ENCODE measurements at places on chromosomes 12 and 14. TPM values are rescaled to one million over a fixed set of nuclear protein-coding genes. Genes with fewer than 3 reads are reported as not detected.
A peak's percentile ranks its signal among the peaks of the same experiment; 100 is the strongest.

The ACRBP gene
- total RNA-seq: 0.97 TPM

The KRT3 gene
- total RNA-seq: not detected

The PROX2 gene
- not detected for total RNA-seq

The RDH11 gene
- 36.9 TPM for total RNA-seq

The CGRRF1 gene
- 28.2 TPM for total RNA-seq

DNA sequence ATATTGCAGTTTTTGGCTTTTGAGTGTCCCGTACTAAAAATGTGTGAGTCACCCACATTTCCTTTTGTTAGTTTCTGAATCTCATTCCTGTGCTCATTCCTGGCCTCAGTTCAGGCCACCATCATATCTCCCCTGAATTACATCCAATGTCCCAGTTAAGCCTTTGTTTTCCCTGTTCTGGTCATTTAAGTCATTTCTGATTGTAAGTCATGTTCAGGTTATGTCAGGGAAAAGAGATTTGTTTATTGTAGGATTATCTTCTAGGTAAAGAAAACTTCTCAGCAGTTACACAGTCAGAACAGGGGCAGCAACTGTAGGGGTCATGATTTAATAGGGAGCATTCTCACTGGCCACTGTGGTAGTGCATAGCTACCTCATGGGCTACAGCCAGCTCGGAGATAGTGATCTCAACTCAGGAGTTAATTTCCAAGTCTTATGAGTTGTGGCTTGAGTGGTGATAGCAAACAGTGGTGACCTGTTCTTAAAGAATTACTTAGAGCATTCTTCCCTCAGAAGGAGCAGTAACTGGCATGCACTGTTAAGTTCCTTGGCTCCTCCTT lies 6.7 kb downstream of the DDX47 start:
- H3K4me1 ChIP-seq: peaks cover 27% of the 10 kb centered on the region
- H3K36me3 ChIP-seq: peaks cover 44% of the 10 kb centered on the region
- no peak overlapping the region for H3K4me3 ChIP-seq
- no peak for DNase-seq
- peak overlapping the region; percentile 68 for H3K27ac ChIP-seq

DNA sequence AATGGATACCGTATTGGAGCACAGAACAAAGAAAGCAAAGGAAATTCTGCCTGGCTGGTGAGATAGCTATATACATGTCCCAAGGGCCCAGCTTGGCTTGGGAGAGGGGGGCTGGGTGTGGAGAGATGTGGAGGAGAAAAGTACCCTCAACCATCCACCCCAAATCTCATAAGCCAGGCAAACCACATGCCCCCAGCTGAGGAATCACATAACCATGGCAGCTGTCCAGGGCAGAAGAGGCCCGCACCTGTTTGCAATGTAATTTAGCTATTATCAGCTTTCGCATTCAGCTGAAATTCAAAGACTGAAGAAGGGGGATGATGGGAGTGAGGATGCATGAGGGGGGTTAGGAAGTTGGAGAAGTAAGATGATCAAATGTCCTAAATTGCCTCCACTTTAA lies 196.1 kb downstream of the TBX5 start:
- H3K4me3 ChIP-seq: no peak overlapping the region
- H3K36me3 ChIP-seq: no peaks in the 10 kb centered on the region
- no peak overlapping the region for H3K27ac ChIP-seq
- H3K27me3 ChIP-seq: no peaks in the 10 kb centered on the region

DNA sequence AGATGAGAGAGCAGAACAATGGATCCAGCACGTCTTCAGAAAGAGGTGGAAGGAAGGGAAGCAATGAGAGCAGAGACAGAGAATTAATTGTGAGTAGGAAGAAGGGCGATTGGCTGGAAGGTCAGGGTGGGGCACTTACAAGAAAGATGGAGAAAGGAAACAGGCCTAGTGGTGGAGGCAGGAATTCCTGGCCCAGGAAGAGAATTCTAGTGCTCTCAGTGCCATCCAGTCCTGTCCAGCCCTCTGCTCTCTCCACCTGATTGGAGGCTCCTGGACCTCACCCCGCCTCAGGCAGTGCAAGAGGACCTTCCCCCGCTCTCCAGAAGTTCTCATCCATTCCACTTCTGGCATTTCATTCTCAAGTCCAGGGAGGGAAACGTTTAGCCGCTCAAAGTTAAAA lies 43.0 kb downstream of the NGB start:
- no peaks in the 10 kb centered on the region for H3K4me1 ChIP-seq
- H3K27ac ChIP-seq: no peak overlapping the region
- no peak for DNase-seq

DNA sequence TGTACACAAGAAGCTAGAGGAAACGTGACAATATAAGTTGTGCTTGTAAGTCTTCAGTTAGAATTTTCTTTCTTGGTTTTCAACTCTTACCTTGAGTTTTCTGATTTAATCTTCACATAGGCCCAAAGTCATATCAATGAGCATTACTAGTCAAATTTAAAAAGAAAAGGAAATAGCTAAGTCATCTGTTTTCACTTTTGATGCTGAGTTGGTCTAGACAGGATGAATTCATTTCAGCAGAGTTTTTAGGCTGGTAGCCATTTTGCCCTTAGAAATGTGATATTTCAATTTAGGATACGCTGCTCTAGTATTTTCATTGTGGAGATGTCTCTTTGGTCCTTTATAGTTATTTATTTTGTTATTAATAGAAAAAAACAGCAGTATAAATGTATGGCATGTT lies 44.6 kb upstream of the KRAS start:
- DNase-seq: no peak
- H3K4me1 ChIP-seq: no peaks in the 10 kb centered on the region
- H3K27ac ChIP-seq: no peak overlapping the region
- H3K36me3 ChIP-seq: no peaks in the 10 kb centered on the region
- H3K27me3 ChIP-seq: no peaks in the 10 kb centered on the region

- no peaks in the 10 kb centered on the region for H3K27me3 ChIP-seq
- H3K27ac ChIP-seq: no peak overlapping the region
- DNase-seq: no peak
- no peaks in the 10 kb centered on the region for H3K4me1 ChIP-seq
These were observed 29.0 kb upstream of the A2M start for GRCh38 chr12:9144730-9145106.

DNA sequence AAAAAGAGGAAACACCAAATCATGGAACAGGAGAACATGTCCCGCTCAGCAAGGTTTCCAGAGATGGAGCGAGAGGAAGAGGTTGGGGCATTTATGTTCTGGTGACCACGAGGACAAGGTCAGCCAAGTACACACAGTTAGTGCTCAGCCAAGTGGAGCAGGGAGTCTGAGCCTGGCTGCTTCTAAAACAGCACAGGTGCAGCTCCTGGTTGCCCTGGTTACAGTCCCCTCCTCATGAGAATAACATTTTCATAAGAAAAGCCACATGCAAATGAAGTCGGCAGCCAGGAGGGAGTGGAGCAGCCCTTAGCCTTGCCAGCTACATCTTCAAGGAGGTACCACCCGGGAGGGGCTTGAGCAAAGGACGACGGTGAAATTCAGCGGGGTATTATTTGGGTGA lies 81.8 kb downstream of the NOS1 start:
- no peak for DNase-seq
- H3K36me3 ChIP-seq: no peaks in the 10 kb centered on the region
- H3K27me3 ChIP-seq: no peaks in the 10 kb centered on the region

- no peaks in the 10 kb centered on the region for H3K36me3 ChIP-seq
- peaks cover 5% of the 10 kb centered on the region for H3K4me1 ChIP-seq
- peak; percentile 79 for DNase-seq
- H3K4me3 ChIP-seq: no peak overlapping the region
These were observed 706.9 kb upstream of the TMEM132C start for GRCh38 chr12:127560041-127560478.

DNA sequence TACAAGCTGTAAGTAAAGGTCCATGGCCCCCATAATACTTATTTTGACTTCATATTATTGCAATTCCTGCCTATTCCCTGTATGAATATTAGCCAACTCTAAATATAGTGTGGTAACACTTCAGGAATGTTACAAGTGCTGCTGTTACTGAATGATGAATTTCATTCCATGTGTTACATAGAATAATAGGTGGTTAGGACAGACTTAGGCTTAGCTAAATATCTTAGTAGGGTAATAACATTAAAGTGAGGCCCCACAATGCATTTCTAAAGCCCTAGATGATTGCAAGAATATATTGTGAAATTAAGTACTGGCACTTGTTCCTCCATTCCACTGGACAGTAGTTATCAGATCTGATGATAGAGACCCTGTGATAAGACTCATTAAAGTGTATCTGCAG lies 182.7 kb downstream of the PCNX1 start:
- no peak for DNase-seq
- H3K27ac ChIP-seq: no peak overlapping the region
- no peaks in the 10 kb centered on the region for H3K27me3 ChIP-seq
- H3K4me3 ChIP-seq: no peak overlapping the region

GRCh38 chr14:61644175-61644574 lies 51.1 kb upstream of the HIF1A start:
- H3K36me3 ChIP-seq: no peaks in the 10 kb centered on the region
- peaks cover 10% of the 10 kb centered on the region for H3K4me1 ChIP-seq
- H3K27ac ChIP-seq: no peak overlapping the region
- no peak overlapping the region for H3K4me3 ChIP-seq
- no peaks in the 10 kb centered on the region for H3K27me3 ChIP-seq

GRCh38 chr12:119994892-119995658 lies 6.0 kb downstream of the BICDL1 start:
- no peaks in the 10 kb centered on the region for H3K36me3 ChIP-seq
- H3K27ac ChIP-seq: no peak overlapping the region
- no peaks in the 10 kb centered on the region for H3K27me3 ChIP-seq
- H3K4me3 ChIP-seq: no peak overlapping the region
- DNase-seq: no peak

DNA sequence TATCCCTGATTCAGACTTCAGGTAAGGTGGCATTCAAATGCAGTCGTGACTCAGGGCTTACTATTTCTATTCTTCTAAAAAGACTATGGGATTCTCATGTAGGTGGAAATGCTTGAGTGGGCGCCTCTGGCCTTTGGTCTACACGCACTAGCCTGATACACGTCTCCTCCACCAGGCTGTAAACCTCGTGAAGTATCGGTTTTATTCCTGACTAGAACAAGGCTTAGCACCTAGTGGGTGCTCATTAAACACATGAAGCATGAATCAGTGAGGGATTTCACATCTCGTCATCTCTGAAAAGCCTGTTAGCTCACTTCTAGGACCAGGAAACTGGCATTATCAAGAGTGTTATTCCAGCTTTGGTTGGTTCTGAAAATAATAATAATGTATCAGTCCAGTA lies 17.7 kb upstream of the HNF1A start:
- no peak overlapping the region for H3K27ac ChIP-seq
- no peak for DNase-seq
- H3K4me3 ChIP-seq: no peak overlapping the region
- H3K4me1 ChIP-seq: no peaks in the 10 kb centered on the region
- H3K36me3 ChIP-seq: no peaks in the 10 kb centered on the region

DNA sequence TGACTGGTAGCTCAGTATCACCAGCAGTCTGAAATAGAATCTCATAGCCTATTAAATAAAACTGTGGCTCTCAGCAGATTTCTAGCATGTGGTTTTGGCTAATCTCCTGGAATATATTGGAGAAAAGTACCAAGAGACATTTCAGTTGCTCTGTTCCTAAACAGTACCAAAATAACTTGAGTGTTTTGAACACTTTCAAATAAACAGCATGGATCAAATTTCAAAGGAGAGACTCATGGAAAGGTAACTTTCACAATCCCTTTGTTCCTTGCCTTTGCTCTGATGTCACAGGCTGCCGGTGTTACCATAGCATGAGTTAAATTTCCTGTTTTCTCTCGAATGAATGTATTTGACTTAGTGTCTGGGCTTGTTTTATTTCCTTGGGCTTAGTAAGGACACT lies 3.4 kb downstream of the ARG2 start:
- no peaks in the 10 kb centered on the region for H3K36me3 ChIP-seq
- H3K27ac ChIP-seq: peak overlapping the region; percentile 72
- H3K4me1 ChIP-seq: peaks cover 22% of the 10 kb centered on the region
- DNase-seq: no peak
- H3K4me3 ChIP-seq: no peak overlapping the region

DNA sequence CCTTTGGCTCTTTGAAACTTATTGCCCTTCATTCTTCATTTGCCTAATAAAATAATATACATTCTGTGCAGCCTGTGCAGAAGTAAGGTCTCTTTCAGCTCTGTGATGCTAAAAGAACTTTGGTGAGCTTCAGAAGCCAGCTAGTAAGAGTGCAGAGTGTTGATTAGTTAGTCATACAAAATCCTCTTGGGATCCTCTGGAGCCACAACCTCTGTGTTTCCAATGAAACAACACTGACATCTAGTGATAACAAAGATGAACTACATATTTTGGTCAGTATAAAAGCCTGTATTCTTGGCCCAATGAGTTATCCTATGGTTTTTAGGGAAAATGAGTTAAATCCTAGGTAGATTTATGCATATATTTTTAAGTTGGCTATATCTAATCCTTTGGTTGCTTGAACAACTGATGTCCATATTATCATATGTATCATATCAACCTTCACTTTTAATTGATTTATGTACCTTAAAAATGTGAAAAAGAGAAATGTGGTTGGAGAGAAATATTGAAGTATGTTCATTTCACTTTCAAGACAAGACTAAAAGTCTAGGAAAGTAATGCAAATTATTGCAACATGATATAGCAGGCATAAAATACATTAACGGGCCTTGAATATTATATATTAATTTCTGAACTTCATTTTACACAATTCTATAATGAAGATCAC lies 158.4 kb downstream of the KLHL28 start:
- no peak overlapping the region for H3K4me3 ChIP-seq
- DNase-seq: no peak
- H3K36me3 ChIP-seq: no peaks in the 10 kb centered on the region
- no peaks in the 10 kb centered on the region for H3K4me1 ChIP-seq

- DNase-seq: no peak
- no peaks in the 10 kb centered on the region for H3K27me3 ChIP-seq
- peaks cover 45% of the 10 kb centered on the region for H3K4me1 ChIP-seq
- H3K36me3 ChIP-seq: no peaks in the 10 kb centered on the region
These were observed 1.0 kb downstream of the TMEM253 start for GRCh38 chr14:21101802-21102413.

DNA sequence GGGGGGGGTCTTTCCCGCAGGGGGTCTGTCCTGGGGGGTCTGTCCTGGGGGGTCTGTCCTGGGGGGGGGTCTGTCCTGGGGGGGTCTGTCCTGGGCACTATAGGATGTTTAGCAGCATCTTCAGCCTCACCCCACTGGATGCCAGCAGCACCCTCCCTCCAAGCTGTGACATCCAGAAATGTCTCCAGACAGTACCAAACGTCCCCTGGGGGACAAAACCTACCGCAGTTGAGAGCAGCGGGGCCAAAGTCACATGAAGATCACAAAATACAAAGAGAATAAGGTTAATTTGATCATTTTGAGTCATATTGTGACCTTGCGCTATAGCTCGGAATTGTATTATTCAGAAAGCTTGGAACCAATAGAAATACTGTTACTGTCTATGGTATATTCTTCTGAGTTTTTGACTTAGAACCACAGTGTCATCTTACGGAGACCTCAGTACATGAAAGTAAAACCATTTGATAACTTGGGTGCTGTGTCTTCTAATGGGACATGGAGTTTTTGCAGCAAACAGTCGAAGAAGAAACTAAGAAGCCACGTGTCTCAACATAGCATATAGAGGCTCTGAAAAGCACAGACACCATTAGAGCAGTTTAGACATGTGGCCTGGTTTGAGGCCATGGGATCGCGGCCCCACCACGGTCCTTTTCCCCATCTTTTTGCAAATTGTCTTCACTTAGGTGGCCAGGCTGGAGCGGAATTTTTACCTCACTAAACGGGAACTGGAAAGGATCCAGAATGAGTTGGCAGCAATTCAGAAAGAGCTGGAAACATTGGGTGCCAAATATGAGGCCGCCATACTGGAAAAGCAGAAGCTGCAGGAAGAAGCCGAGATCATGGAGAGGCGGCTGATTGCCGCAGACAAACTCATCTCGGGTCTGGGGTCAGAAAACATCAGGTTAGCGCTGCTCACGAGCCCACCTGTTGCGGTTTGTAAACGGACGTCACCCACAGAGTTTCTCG lies 59.9 kb downstream of the CCDC92 start:
- H3K4me1 ChIP-seq: no peaks in the 10 kb centered on the region
- no peak overlapping the region for H3K4me3 ChIP-seq
- no peaks in the 10 kb centered on the region for H3K36me3 ChIP-seq
- no peak for DNase-seq
- no peak overlapping the region for H3K27ac ChIP-seq
- no peaks in the 10 kb centered on the region for H3K27me3 ChIP-seq

All from esophagus muscularis mucosa (tissue), 4 donors.